Large intestine (tissue), 12 donors: ENCODE measurements at places on chromosomes 6 and 20.

- no peak for DNase-seq
These were observed 91.6 kb upstream of the RIPOR2 start for GRCh38 chr6:25027221-25027916.

DNA sequence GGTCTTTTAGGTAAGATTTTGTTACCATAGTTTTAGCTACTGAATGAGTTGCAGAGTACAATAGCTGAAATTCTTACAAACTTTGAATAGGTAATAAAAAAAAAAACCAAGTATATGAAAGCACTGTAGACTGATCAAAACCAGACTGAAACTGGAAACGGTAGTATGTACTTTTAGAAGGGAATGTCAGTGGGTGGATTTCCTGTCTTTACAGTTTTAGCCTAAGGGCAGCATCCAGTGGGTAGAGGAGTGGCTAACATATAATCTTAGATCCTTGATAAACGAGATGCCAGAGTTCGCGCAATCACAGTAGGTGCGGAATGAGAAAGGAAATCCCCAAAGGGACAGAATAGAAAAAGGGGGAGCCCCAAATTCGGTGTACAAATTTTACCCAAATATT is 385.9 kb upstream of the RUNX2 start:
- DNase-seq: no peak

DNA sequence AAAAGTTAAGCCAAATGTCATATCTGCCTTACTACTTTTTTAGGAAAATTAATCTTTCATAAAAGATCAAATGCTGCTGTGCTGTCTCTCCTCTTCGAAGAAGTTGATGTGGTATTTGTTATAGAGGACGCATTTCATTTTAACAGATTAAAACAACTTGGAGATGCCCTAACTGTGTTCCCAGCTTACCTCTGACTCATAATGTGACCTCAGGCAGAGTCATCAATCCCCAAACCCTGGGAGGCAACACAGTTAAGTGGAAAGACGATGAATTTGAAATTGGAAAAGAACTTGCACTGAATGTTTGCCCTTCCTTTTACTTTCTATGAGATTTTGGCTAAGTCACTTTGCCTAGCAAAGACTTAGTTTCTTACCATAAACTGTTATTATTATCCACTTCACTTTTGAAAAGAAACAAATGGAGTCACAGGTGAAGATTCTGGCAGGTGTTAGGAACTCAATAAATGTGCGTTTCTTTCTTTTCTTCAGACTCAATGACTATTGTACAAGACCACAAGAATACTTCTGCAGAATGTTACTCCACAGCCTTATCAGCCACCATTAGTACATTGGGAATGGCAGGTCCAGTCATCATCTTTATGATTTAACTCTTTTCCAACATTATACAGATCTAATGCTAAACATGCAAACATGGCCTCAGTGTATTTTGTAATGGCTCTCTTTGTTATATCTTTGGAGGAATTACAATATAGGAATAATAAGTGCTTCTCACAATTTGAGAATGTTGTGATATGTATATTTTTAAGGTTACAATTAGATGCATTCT is 102.6 kb downstream of the COL21A1 start:
- DNase-seq: no peak

- no peak for DNase-seq
These were observed 164.8 kb upstream of the GGTLC1 start for GRCh38 chr20:24153101-24154040.

DNA sequence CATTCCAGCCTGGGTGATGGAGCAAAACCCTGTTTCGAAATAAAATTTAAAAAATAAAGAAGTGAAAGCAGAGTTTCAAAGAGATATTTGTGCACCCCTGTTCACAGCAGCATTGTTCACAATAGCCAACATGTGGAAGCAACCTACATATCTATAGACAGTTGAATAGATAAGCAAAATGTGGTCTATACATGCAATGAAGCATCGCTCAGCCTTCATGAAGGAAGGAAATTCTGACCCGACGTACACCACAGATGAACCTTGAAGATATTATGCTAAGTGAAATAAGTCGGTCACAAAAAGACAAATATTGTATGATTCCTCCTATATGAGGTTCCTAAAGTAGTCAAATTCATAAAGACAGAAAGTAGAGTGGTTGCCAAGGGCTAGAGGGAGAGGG is 6.5 kb upstream of the NCOA6 start:
- DNase-seq: no peak

DNA sequence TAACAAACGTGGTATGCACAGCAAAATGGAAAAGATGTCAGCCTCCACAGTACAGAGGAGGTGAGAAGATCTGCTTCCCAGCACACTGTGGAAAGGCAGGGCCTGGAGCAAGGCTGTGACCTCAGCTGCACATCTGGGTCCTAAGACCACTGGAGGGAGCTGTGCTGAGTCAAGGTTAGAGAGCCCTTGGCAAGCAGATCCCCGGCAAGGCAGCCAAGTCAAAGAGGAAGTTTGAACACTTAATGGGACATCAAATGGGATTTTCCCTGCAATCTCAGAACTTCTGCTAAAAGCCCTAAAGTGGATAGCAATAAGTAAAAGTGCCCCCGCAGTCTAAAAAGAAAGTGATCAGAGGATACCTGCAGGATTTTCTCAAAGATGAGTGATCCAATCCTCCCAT is 39.5 kb downstream of the UNC5CL start:
- DNase-seq: peak; percentile 52

DNA sequence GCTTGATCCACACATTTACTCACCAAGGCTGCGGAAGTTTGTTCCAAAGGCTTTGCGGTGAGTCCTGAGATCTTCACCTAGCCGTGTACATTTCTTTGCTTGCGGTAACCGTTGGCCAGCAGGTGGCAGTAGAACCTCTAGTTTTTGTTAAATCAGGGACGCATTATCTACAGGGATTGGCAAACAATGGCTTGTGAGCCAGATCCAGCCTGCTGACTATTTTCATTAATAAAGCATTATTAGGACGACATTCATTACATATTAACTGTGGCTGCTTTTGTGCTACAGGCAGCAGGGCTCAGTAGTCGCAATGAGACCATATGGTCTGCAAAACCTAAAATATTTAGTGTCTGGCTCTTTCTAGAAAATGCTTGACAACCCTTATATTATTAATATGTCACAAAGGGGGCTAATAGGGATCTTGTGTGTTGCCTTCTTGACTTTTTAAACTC is 174.1 kb downstream of the DOK5 start:
- DNase-seq: peak; percentile 42

- DNase-seq: no peak
These were observed 34.9 kb upstream of the SHLD1 start for GRCh38 chr20:5715071-5715841.

DNA sequence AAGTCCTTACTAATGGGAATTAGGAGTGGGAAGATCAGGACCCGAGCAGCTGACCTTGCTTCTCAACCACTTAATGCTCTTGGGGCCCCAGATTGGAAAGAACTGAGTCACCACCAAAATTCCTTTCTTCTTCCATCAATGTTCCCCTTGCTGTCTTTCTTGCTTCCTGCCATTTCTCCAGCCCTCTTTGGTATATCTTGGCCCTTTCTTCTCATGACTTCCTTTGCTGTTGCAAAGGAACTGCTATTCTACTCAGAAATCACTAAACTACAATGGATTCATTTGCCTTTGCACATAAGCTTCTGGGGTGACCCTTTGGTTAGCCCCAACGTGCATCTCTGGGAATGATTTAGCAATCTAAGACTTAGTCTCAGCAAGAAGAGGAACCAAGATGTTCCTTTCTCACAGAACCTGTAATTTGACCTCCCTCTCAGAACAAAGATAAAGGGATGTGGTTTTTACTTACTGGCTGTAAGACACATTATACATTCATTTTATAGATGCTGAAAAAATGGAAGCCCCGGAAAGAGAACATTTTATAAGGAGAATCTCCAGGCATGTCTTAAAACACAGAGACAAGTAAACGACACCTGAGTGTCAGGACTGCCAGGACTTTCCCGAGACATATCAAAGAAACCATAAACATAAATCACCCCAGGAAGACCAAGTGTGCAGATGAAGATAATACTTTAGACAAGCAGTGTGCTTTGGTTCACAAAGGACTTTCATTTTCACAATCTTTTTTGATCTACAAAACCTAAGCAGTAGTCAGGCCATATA is 99.0 kb upstream of the TNFAIP3 start:
- DNase-seq: peak; percentile 37

DNA sequence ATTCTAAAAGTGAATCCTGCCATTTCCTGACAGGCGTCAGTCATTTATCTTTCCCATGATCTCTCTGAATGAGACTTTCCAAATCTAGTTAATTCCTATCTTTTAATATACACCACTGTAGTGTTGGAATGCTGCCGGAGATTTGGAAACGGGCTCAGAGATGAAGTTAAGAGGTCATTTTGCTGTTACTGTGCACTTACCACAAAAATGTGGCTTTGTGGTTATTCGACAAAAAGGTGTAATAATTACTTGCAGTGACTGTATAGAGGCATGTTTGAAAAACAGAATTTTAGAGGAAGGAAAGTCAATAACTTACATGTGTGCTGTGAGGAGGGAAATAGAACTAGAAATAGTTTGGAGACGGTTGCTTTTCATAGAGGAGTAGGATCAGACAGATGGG is 460.2 kb upstream of the BTBD3 start:
- DNase-seq: no peak

DNA sequence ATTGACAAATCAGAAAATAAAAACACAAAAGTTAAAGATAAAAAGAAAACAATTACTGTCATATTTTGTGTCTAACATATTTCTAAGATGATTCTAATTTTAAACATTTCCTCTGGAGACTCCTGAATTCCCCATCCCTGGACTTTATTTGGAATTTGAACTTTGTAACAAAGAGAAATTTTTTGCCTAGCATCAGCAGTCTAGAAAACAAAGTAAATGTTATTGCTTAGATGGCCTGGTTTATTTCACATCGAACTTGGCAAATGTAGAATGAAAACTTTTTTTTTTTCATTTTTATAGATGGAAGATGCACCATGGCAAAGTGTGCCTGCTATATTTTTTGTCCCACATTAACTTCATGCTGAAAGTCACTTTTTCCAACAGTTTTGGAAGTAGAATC is 159.1 kb downstream of the TBX18 start:
- no peak for DNase-seq

GRCh38 chr20:35111141-35111888 is 18.7 kb upstream of the TRPC4AP start:
- no peak for DNase-seq

DNA sequence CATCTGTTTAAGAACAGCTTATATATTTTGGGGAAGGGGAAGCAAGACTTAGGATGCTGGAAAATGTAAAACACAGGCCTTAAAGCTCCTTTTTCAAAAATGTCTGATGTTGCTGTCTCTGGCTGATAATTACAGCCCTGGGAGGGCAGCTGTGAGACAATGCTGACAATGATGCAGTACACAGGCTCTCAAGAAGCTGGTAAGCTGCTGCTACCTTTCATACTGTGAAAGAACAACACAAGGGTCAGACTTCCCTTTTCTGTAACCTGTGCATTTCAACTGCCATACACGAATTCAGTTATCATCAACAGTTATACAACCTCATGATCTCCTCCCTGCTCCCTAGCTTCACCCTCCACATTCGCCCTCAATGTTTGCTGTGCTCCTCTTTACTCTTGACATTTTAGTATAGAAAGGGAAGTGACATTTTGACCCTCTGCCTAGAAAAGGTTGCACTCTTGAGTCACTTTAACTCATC is 25.2 kb downstream of the MAP7 start:
- DNase-seq: no peak

- no peak for DNase-seq
These were observed 41.0 kb upstream of the GLP1R start for GRCh38 chr6:39007575-39007974.

GRCh38 chr20:25195962-25196785 is 662 bp downstream of the ENTPD6 start:
- peak; percentile 80 for DNase-seq

DNA sequence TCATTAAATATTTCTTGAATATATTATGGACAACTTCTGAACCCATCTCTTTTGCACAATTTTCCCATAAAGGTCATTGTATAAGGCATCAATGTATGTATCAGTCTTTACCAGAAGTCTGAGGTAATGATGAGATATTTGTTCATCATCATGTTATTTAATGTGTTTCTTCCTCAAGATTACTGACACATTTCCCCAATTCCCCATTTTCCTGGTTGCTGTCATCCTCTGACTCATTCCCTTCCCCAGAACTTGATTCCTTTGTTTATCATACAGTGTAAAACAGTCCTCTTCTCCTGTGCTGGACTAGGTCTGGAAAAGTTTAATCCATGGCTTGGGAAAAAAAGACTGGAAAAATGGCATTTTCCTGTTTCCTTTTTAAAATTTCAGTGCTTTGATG is 107.9 kb upstream of the FLRT3 start:
- no peak for DNase-seq

GRCh38 chr6:132286298-132287019 is 114.8 kb downstream of the MOXD1 start:
- DNase-seq: no peak

- DNase-seq: no peak
These were observed 49.4 kb downstream of the KAT14 start for GRCh38 chr20:18187020-18187419.

GRCh38 chr6:22045261-22045912 is 251.4 kb downstream of the PRL start:
- DNase-seq: no peak

DNA sequence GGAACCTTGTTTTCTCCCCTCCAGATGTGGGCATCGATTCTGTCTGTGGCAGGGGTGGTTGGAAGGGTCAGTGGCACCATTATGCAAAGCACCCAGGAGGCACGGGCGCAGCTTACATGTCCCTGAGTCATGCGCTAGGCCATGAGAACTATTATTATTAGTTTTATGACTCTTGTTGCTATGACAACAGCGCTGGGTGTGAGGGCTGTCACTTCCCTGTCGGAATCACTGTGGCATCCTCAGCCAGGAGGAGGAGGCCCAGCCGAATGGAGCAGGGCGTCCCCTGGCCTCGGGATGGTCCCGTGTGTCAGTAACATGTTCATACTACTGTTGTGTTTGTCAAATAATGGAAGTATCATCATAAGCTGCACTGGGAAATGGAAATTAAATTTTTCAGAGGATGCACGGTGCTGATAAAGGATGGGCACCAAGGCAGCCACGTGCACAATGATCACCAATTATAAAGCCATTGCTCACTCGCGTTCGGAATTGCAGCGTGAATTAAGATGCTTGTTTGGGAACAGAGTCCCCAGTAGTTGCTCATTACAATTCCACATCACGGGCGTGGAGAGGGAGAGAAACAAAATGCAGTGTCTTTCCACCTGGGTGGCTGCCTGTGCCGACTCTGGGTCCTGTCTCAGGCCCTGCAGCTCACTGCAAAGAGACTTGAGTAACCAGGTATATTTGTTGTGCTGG is 247.9 kb downstream of the CDH4 start:
- DNase-seq: no peak

DNA sequence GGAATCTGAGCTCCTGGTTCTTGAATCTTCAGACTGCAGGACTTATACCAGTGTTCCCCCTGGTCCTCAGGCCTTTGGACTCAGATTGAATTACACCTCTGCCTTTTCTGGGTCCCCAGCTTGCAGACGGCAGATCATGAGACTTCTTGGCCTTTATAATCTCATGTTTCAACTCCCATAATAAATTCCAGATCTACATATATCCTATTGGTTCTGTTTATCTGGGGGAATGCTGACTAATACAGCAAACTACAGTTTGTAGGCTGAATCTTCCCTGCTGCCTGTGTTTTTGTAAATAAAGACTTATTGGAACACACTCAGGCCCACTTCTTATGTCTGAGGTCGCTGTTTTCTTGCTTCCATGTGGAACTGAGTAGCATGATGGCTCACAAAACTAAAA is 184.7 kb downstream of the HDGFL1 start:
- peak; percentile 38 for DNase-seq
